ENCODE measurements at places on chromosomes 1 and 21.
A peak's percentile ranks its signal among the peaks of the same experiment; 100 is the strongest.

DNA sequence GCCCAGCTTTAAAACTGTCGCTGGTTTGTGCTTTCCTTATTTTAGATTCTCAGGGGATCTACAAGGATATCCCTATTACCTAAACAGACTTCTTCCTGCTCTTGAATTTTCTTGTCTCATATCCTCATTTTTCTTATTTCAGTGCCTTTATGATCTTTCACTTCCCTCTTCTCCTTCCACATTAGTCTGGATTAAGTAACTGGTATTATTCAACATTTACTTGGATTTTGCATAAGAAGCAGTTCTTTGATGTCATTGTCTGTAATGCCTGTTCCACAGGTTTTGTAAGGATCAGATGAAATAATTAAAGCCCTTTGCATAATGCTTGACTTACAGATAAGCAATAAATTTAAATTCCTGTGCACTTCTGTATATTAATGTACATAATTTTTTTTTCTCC, 26.5 kb downstream of the CXADR start:
- DNase-seq = peak; percentile 54

DNA sequence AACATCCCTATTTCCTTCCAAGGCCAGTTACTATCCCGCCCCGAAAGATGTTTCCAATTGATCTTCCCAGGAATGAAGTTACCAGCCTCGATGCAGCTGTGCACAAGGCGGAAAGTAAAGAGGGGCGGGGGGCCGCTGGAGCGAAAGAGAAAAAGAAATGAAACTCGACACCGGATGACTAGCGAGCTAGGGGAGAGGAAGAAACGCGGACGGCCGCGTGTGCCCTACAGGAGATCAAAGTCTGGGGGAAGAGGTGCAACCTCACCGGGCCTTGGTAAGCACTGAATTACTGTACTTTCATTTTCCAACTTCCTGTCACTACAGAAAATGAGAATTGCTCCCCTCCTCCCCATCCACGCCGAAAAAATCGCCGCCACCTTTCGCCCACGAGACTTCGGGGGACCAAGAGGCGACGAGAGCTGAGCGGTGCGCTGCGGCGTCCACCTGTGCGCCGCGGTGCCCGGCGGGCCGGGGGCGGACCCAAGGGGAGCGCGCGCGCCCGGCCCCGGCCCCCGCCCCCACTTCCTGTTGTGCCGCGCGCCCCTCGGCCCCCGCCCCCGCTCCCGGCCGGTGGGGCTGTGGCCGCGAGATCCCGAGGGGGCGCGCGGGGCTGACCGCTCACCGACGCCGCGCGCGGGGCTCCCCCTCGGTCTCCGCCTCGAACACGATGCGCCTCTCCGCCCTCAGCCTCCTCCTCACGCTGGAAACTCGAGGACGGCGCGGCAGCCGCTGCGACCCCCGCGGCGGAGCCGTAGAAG, 622 bp downstream of the ELK4 start:
- peak; percentile 69 for DNase-seq

DNA sequence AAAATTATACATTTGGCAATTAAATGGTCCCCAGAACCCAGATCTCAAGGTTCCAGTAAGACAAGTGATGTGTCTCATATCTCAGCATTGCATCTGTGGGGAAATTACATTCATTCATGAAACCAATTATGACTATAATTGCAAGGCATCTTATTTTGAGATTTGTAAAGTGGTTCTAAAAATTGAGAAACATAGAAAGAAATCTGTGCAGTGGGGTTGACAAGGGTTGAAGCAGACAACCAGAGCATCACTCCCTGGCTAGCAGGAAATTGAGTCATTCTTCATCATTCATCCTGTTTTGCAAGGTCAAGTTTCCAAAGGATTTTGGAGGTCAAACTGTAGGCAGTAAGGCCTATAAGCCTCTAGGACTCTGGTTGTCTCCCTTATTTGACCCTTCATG, 25.1 kb upstream of the MROH9 start:
- DNase-seq = peak; percentile 41

GRCh38 chr1:109637446-109637845, 17.8 kb downstream of the AMPD2 start:
- no peak for DNase-seq

GRCh38 chr1:115567431-115567830, 74.3 kb upstream of the VANGL1 start:
- DNase-seq = no peak

DNA sequence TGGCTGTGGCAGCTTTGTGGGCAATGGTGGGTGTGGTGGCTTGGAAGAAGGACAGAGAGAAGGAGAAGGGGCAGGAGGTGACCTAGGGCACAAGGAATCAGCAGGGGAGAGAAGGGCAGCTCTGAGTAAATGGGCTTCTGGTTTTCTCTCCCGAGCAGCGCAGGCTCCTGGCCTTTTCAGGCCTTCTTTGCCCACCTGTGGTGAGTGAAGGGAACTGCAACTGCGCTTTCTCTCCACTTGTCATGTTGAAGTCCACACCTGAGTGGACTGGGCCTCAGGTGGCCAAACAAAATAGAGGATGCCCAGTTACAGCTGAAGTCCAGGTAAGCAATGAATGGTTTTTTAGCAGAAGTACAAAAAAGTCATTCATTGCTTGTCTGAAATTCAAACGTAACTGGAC, 29.4 kb upstream of the KCNA10 start:
- peak; percentile 40 for DNase-seq

DNA sequence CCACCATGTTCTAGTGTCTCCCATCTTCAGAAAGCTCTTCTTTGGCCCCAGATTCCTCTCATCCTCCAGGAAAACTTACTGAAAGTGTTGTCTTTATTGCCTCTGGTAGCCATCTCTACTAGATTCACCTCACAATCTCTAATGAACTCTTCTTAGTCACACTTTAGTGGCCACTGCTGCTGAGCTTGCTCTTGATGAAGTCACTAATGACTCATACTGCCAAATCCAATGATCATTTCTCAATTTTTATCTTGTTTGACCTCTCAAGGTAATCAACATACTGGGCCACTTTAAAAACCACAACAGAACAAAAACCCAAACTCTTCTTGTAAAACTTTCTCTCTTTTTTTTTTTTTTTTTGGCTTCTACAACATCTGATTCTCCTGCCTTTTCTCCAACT, 196.4 kb downstream of the LHX8 start:
- DNase-seq = peak; percentile 15

DNA sequence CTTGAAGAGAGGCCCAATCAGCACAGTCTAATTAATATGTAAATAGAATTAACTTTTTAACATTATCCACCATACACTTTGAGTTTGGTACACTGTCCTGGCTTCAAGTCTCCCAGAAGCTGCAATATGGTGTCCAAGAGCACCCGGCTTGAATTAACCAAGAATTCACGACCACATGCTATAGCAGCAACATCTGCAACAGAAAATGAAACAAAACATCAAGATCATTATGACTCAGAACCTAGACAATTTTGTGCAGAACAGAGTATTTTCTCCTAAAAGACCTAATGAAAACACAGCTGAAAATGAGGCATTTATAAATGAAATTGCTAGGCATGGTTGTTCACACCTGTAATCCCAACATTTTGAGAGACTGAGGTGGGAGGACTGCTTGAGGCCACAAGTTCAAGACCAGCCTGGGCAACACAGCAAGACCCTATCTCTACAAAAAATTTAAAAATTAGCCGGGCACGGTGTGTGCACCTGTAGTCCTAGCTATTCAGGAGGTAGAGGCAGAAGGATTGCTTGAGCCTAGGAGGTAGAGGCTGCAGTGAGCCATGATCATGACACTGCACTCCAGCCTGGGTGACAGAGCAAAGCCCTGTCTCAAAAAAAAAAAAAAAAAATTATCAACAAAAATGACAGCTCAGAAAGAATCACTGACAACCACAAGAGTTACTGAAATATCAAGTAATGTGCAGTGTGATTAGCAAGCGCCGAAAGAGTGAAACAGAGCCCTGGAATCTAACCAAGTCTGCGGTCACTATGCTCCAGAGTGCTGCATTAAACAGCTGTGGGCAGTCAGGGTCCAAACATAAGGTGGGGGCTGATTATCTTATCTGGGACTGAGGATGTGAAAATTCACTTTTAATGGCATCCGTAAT, 45.3 kb downstream of the HSF2BP start:
- DNase-seq = no peak

- no peak for DNase-seq
Observed at GRCh38 chr1:182634306-182635072, 30.3 kb upstream of the RGS16 start.

GRCh38 chr1:84373436-84374141, 24.7 kb upstream of the DNASE2B start:
- DNase-seq = no peak

- DNase-seq = peak; percentile 78
Observed at GRCh38 chr1:101314244-101314643, 77.4 kb downstream of the S1PR1 start.

DNA sequence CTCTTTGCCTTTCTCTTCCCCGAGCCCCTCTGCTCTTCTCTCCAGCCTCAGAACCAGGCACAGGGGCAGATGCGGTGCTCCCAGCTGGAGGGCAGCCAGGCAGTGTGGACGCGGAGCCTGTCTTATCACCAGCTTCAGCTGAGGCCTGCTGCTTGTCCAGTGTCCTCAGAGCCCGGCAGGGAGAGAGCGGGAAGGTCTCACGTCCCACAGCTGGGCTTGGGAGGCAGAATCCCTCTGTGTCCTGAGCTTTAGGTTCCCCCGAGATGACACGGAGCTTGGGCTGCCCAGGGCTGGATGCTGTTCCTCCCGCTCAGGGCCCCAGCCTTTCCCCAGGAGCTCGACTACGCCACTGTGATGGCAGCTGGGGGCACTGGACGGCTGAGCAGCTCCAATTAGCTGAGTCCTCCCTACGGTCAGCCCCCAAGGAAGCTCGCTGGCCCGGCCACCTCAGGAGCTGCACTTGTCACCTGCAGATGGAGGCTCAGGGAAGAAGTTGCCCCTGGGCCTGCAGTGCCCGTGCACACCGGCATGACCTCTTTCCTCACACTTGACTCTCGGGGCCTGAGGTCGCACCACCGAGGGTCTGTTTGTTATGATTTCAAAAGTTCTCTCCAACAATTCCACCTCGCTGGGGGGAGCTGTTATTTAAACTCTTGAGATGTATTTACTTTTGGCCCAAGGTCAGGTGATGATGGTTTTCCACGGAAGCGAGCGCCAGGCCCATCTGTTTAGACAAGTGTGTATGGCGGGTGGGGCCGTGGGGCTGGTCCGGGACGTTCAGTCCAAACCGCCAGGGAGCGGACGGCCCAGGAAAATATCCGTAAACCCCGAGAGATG, 127.3 kb downstream of the SIK1 start:
- DNase-seq = no peak
